ENCODE measurements at places on chromosomes 12 and 14. TPM values are rescaled to one million over a fixed set of nuclear protein-coding genes. Genes with fewer than 3 reads are reported as not detected.
A peak's percentile ranks its signal among the peaks of the same experiment; 100 is the strongest.

DNA sequence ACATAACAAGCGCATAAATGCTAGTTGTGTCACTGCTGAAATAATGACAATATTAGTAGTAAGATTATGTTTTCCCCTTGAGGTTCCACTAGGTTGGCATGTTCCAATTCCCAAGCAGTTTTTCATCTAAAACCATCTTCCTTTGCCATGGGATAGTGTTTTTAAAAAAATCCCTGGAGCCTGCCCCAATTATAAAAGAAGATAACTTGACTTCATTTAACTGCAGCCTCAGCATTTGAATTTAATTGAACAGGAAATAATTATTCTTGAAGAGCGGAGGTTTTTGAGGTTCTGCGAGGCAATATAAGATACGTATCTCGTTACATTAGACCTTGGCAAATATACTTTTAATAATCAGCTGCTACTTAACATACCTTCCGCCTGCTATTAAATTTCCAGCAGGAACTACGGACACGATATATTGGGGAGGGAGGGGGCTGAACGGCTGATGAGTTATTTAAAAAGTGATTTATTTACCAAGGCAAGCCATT is 65.2 kb upstream of the HSPB8 start:
- no peak for ATAC-seq

GRCh38 chr14:74508292-74508731 is 14.7 kb downstream of the ISCA2 start:
- no peak for ATAC-seq

- ATAC-seq, result no peak
Observed at GRCh38 chr12:61654698-61655097, 605.5 kb upstream of the USP15 start.

Gene EAPP
- total RNA-seq, result 68.3 TPM

Gene ZDHHC22
- 0.25 TPM for total RNA-seq

- peak; percentile 83 for ATAC-seq
Observed at GRCh38 chr12:2783936-2784600, 10.7 kb upstream of the FKBP4 start.

DNA sequence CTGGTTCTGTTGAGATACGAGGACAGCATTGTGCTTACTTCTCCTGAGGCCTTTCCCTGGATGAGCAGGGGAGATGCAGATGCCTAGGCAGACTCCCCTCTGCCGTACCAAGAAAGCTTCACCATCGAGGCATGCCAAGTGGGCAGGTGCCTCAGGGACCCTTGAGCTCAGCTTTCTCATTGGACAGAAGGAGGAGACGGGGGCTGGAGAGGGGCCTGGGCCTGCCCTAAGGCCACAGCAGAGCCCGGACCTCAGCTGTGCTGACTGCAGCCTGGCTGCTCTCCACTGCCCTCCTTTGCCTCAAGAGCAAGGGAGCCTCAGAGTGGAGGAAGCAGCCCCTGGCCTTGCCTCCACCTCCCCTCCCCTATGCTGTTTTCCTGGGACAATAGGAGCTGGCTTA is 23.4 kb downstream of the SERPINA1 start:
- no peak for ATAC-seq

- no peak for ATAC-seq
Observed at GRCh38 chr14:88351966-88352691, 29.1 kb upstream of the KCNK10 start.

DNA sequence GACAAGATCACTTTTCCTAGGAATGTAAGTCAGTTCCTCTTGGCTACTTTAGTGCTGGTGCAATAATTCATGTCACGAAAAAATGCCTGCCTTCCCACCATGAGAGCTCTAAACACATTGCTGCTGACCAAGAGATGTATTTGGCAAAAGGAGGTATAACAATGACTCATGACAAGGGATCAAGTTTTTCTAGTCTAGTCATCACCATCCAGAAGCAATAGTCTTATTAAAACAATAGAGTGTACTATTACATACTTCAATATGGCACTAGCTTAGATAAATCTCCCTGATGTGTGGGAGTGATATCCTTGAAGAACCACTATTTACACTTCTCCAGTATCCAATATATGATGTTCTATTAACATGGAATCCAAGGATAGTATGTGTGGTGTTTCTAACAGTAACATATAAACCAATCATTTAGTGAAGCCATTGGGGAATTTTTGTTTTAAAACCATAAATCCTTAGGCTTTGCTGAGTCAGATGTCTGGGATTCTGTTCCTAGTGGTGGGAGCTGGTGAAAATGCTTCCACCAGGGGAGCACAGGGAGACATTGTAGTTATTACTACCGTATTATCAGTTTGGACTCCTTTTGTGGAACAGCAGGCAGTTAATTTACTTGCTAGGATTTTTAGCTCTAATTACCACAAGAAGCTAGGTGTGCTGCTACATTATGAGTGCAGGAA is 1387.5 kb downstream of the LRFN5 start:
- ATAC-seq, result no peak

- no peak for ATAC-seq
Observed at GRCh38 chr12:130117233-130117632, 45.0 kb upstream of the FZD10 start.

DNA sequence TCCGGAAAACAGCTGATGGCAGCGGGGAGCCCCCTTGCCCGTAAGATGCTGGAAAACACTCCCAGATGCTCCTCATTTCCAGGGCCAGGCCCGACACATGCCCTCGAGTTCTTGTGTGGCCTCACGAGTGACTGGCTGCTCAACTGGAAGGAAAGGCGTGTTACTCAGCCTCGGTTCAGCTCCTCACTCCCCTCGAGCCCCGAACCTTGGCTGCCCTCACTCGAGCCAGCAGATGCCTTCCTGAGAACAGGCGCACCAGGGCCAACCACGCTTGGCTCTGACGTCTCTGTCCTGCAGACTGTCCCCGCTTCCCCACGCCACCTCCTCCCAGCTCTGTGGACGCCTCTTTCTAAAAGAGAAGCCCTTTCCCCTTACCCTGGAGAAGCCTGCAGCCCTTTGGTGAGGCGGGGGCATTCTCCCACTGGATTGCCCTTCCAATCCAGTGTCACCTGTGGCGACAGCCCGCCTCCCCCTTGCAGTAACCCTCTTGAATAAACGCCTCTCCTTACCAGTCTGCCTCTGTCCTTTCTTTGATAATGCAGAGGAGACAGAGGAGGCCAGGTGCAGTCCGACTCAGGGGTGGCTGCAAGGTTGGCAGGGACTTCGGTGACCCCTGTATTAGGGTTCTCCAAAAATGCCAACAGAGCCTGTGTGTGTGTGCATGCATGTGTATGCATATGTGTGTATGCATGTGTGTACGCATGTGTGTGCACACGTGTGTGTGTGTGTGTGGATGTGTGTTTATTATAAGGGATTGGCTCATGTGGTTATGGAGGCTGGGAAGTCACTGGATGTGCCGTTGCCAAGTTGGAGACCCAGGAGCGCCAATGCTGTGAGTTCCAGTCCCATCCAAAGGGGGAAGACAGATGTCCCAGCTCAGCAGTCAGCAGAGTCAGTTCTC is 166.3 kb downstream of the KIF26A start:
- no peak for ATAC-seq

- no peak for ATAC-seq
Observed at GRCh38 chr12:96766232-96766631, 140.8 kb upstream of the NEDD1 start.

DNA sequence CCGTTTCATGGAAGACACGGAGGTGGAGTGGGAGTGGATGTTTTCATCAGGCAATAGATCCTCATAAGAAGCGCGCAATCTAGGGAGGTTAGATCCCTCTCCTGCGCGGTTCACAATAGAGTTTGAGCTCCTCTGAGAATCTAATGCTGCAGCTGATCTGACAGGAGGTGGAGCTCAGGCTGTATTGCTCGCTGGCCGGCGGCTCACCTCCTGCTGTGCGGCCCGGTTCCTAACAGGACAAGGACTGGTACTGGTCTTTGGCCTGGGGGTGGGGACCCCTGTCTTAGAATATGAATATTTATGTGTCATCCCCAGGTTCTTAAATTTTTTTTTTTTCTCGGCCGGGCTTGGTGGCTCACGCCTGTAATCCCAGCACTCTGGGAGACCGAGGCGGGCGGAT is 36.7 kb downstream of the PRICKLE1 start:
- no peak for ATAC-seq

DNA sequence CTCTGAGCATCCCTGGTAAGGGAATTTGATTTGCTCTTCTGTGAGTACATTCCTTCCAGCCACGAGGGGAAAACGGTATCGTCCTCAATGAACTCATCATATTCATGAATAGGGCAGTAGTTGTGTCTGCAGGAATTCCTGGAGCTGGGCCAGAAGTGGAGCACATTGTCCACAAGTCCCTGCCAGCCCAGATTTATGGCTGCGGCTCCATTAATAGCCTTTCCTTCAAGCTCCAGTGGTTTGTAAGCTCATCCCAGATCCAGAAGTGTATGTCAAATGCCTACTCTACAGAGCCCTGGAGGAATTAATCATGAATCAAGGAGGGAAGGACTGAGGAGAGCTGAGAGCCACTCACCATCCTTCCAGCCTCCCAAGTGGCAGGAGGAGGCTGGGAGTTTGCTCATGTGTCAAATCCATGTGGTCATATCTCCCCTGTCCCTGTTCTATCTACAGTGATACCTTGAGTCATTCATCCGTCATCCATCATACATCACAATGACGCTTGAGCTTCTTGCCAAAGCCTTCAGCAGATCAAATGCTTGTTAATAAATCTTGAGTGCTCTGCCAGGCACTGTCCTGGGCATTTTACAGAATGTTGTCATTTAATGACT is 65.5 kb downstream of the SVOP start:
- ATAC-seq, result peak; percentile 97

DNA sequence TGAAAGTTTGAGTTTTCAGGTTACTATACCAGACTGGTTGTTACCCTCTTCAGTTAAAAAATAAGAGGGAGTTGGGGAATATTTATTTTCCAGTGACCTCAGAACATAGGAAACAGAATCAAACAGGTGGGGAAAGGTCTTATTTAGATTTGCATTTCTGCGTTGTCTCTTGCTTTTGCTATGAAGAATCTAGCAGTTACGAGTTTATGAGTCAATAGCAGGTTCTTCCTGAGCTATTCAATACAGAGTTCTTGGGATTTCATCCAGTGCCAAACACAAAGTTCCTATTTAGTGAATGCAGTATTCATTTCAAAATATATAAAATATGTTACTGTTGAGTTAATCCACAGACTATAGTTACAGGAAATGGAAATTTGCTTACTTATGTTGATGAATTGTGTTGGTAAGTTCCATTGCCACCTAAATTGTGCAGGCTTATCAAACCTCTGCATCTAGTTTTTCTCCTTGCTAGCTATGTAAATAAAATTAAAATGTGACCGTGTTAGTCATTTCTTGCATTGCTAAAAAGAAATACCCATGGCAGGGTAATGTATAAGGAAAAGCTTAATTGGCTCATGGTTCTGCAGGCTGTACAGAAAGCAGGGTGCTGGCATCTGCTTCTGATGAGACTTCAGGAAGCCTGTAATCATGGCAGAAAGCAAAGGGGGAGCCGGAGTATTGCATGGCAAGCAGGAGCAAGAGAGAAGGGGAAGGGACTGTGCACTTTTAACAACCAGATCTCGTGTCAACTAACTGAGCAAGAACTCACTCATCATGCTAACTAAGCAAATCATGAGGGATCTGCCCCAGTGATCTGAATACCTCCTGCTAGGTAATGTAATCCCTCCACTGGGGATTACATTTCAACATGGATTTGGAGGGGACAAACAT is 110.2 kb downstream of the KTN1 start:
- peak; percentile 84 for ATAC-seq

Gene PLA2G1B
- 0.78 TPM for total RNA-seq

Gene STON2
- 33.2 TPM for total RNA-seq

DNA sequence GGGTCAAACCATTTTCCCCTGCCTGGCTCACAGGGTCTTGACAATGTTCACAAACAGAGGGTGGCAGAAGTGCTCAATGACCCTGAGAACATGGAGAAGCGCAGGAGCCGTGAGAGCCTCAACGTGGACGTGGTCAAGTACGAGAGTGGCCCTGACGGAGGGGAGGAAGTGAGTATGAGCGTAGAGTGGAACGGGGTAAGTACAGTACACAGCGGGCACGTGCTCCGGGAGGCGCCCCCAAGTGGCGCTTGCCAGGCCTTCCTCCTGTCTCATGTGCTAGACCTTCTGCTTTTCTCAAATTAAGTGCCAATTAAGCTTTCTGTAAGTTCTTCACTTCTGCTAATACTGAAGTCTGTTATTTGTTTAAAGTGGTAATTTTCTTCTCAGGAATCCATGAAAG is 35.9 kb downstream of the XRCC3 start:
- ATAC-seq, result no peak

Gene KLRD1
- total RNA-seq, result 0.07 TPM

DNA sequence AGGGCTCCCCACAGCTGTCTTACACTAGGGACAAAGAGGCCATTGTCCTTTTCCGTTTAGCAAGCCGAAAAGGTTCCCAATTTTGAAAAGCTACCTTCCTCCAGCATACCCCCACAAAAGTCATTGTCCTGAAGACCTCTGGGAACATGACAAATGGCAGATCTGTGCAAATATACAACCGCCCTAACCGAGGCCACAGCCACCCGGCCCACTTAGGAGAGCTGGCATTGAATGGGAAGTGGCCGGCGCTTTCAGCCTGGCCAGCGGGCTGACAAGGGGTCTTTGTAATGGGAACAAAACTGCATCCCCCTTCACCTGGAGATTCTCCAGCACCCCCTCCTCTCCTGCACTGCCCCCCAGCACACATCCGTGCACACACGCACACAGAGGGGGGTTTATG is 48.1 kb upstream of the VASH1 start:
- no peak for ATAC-seq

Gene CIDEB
- total RNA-seq, result 0.40 TPM

Gene ASPG
- 0.59 TPM for total RNA-seq

DNA sequence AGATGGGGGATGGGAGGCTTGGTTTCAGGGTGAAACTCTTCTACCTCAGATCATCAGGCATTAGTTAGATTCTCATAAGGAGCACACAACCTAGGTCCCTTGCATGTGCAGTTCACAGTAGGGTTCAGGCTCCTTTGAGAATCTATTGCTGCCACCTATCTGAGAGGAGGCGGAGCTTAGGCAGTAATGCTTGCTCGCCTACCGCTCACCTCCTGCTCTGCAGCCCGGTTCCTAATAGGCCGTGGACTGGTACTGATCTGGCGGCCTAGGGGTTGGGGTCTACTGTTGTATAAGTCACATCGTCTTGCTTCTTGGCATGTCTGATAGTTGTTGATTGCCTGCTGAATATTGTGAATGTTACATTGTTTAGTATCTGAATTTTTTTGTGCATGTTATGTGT is 12.2 kb downstream of the SCYL2 start:
- no peak for ATAC-seq

Gene MMP19
- total RNA-seq, result 0.23 TPM

DNA sequence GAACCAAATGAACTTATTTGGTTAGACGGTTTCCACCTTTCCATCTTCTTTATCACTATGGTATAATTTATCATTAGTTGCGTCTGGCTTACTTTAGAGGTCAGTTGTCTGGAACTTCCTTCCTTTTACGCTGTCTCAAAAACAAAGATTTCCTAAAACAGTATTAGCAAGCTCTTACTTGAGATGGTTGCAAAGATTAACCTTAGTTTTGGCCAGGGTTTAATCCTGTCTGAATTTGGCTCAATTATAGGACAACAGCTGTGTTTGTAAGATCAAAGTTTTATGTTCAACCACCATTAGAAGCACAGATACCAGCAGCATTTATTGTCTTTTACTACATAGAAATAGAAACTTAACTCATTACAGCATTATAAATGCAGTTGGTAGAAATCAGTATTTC is 7.9 kb upstream of the WASHC3 start:
- ATAC-seq, result no peak
